Naive thymus-derived CD8-positive, alpha-beta T cell (primary cell): ENCODE measurements at places on chromosomes 12 and 14. TPM values are rescaled to one million over a fixed set of nuclear protein-coding genes. Genes with fewer than 3 reads are reported as not detected.

GRCh38 chr12:99235381-99235780 is 412.2 kb upstream of the GARIN6 start:
- DNase-seq = no peak

DNA sequence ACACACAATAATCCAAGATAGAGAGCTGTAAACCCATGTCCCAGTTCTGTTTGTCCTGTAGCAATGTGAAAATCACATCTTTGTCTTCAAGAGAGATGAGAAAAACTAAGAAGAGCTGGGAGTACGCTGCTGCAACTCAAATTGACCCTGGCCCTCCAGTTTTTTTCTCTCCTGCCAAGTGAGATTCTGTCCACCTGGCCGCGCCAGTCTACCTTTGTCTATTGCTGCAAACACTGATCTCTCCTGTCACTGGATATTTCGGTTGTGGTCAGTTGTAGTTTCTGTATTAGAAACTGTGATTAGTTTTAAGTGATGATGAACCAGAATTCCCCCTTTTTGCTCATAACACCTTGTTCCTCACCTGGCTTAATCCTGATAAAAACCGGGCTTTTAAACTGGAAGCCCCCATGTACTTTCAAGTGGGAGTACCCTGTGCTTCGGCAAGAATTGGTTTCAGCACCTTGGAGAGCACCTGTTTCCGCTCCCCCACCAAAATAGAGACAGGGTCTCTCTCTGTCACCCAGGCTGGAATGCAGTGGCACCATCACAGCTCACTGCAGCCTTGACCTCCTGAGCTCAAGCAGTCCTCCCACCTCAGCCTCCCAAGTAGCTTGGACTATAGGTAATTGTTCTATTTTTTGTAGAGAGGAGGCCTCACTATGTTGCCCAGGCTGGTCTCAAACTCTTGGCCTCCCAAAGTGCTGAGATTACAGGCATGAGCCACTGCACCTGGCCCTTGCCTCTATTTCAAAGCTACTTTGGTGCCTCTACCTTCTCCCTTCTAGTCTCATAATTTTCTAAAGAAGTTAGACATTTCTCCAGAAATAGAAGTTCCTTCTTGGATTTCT is 156.8 kb downstream of the PHETA1 start:
- DNase-seq = peak; percentile 5

GRCh38 chr12:75765170-75766059 is 254.0 kb upstream of the KRR1 start:
- DNase-seq = no peak

DNA sequence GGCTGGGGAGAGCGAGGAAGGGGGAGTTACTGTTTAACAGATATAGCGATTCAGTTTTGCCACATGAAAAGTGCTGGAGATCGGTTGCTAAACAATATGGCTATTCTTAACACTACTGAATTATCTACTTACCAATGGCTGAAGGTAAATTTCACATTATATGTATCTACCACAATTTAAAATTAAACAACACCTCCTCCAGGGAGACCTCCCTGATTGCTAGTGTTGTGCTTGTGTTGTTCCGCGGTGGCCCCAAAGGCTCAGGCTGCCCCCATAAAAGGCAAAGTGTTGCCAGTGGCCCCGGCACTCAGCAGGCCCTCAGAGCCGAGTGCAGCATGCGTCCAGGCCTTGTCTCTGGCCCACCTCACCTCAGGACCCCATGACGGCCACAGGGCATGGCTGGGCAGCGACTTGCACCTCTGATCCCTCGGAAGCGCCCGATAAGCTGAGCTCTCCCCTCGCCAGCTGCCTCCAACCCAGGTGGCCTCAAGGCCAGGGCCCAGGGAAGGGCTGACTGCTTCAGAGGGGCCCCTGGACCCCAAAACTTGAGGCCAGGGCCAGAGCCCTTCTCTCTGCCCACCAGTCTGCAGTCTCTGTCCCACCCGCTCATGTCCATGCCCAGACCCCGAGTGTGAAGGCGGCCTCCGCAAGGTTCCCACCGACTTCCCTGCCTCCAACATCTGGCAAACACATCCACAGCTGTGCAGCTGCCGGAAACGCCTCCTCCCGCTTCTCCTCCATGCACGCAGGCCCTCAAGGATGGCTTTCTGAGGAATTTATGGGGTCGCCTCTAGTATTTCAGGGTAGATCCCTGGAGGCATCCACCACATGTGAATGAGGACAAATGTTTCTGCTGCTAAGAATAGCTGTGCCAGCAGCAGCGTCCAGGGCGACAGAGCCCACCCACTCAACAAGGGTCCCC is 60.0 kb downstream of the NCOR2 start:
- no peak for DNase-seq

DNA sequence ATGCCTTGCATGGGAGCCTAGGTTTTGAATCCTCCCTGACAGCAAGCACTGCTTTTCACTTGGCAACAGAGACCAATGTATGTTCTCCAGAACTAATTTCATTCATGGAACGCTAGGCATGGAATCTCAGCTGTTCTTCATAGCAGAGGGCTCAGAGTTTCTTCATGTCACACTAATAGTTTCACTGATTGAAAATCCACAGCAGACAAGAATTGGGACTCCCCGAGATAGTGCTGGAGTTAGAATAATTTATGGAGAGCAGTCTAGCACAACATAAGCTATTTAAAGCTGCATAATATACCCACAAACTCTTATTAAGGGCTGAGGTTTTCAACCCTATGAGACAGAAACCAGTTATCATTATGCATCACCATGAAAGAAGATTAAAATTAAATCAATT is 342.5 kb downstream of the TMEM132D start:
- no peak for DNase-seq

DNA sequence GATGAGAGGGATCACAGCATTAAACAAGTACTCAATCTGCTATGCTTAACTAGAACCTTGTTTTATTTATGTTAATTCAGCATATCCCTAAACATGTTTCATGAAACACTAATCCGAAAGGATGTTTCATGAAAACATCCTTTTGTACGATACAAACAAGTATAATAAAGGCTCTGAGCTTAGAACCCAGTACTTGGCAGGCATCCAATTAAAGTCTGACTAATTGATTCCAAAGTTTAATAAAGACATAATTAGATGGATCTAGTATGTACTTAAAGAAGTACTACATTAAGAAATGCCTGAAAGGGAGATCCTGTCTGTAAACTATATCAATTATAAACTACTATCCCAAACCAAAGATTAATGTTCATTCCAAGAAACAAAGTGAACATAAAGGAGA is 51.8 kb downstream of the SCAF11 start:
- no peak for DNase-seq

DNA sequence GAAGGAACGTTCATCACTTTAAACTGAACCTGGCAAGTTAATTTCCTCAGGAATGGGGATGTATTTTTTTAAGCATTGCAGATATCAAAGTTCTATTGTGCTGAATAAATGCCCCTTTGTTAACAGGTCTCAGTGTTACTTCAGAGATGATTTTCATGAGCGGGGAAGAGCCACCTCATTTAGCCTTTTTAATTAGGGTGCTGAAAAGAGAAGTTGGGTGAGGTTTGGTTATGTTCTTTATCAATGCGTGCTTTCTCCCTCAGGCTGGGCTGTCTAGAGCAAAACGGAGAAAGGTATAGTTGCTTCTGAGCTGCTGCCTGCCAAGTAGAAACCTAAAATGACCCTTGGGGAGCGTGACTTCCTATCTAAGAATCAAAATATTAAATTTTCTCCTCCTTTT is 8.0 kb upstream of the HIP1R start:
- DNase-seq = no peak

- DNase-seq = peak; percentile 34
These were observed 3.3 kb downstream of the COL2A1 start for GRCh38 chr12:48000878-48001504.

DNA sequence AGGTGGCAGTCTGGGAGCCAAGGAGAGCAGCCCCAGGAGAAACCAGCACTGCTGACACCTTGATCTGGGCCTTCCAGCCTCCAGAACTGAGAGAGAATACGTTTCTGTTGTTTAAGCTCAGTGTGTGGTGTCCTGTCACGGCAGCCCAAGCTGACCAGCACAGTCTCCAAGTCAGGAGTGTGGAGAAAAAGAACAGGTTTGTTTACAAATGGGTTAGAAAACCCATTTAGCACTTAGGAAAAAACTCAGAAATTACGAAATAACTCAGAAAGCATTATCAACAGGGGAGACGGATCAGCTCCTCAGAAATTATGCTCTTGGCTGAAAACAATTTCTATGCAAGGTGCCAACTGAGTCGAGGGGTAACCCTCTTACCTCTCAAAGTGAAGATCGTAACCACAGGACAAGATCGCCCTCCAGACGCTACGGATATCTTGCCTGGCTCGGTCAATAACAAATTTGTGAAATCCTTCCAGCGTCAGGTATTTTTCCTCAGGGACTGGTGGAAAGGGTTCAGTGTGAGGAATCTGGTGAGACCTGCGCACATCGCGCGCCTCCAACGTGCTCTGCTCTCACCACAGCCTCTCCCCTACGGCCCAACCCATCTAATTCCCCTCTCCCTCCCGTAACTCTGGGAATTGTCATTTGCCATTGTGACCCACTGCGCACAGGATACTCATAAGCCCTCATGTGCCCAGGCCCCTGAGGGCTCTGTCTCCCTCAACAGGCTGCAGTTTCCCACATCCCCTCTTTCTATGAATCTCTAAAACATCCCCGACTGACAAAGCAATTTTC is 50.2 kb downstream of the TRAFD1 start:
- DNase-seq = no peak

GRCh38 chr12:42729535-42729900 is 140.0 kb upstream of the PRICKLE1 start:
- no peak for DNase-seq

DNA sequence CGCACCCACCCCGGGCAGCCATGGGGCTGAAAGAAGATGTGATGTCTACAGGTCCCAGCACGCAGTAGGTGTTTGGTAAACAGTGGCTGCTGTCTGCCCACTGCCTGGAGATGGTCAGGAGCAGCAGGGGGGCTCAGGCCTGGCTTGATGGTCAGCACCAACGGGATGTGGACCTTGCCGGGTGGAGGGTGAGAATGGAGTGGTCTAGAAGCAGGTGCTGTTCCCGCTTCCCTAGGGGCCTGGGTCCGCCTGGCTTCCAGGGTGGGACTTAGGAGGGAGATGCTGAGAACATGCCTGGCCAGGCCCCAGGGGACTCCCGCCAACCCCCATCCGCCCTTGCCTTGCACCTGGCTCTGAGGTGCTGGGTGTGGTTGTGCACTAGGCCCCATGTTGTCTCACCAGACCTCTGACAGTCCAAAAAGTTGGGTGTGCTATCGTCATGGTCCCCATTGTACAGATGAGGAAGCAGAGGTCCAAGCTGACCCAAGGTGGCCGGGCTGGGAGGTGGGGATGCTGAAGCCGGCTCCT is 12.9 kb downstream of the FAM222A start:
- DNase-seq = no peak

GRCh38 chr12:84791444-84791843 is 121.2 kb downstream of the SLC6A15 start:
- no peak for DNase-seq

GRCh38 chr14:103480595-103480994 is 42.0 kb downstream of the CKB start:
- no peak for DNase-seq

GRCh38 chr12:12025799-12026386 is 44.8 kb upstream of the BCL2L14 start:
- no peak for DNase-seq

GRCh38 chr12:131589221-131589897 is 121.5 kb upstream of the SFSWAP start:
- no peak for DNase-seq

DNA sequence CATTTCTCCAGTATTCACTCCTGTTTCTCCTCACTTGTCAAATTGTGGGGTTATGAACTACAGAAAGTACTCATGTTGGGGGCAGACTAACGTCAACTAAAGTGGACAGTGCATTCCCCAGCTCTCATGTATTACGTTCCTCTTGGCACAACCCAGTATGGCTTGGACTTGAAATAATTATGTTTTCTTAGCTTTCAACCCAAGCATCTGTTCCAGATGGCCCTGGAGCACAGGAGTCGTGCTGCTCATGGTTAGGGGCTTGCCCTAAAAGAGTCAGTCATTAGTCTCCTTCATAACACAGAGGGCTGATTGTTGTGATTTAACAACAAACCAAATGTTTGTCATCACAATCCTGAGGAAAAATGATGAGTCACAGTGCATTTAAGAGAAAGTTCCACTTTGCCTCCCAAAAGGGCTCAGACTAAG is 154.4 kb downstream of the RPAP3 start:
- no peak for DNase-seq

GRCh38 chr14:34027130-34027989 is 76.5 kb upstream of the EGLN3 start:
- DNase-seq = no peak

- no peak for DNase-seq
These were observed 4.2 kb downstream of the NOC4L start for GRCh38 chr12:132148368-132149045.

GRCh38 chr12:108253540-108253939 is 85.6 kb downstream of the CMKLR1 start:
- no peak for DNase-seq

DNA sequence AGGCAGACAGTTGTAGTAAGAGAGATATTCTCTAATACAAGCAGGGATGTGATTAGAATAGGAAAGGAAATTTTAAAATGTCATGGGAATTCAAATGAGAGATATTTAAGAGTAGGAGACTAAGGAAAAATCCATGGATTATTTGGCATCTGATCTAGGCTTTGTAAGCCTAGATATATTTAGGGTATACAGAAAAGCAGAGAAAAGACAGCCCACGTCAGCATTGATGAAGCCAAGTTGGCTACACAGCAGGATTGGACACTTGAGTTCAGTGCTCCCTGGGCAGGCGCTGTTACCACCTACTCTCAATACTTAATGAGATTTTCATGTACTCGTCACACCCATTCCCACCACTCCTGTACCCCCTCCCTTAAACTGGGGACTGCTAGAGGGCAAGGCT is 1.7 kb upstream of the KCNJ8 start:
- no peak for DNase-seq

- no peak for DNase-seq
These were observed 164.7 kb upstream of the CCND2 start for GRCh38 chr12:4108803-4109345.

DNA sequence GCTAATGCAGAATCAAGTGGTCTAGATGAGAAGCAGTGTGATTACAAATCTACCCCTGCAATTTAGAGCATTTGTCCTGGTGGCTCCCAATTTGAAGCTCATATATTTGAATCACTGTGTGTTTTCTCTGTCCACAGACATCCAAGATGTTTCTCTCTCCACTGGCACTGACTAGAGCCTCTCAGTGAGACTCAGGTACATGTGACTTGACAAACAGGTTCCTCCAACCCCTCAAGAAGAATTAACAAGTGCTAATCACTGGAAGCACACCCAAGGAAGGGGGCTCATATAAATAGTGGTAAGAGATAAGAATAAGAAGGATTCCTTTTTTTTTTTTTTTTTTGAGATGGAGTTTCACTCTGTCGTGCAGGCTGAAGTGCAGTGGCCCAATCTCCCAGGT is 20.5 kb downstream of the OR10G2 start:
- DNase-seq = no peak

Gene RNASE7
- total RNA-seq = not detected

Gene SLC7A7
- 3.5 TPM for total RNA-seq

Gene CHMP4A
- total RNA-seq = 99.4 TPM

Gene MMP17
- 1.5 TPM for total RNA-seq

Gene TSPAN11
- total RNA-seq = not detected

Gene RD3L
- total RNA-seq = not detected

Gene RPGRIP1
- not detected for total RNA-seq
